ENCODE measurements at places on chromosomes 5 and 9.

DNA sequence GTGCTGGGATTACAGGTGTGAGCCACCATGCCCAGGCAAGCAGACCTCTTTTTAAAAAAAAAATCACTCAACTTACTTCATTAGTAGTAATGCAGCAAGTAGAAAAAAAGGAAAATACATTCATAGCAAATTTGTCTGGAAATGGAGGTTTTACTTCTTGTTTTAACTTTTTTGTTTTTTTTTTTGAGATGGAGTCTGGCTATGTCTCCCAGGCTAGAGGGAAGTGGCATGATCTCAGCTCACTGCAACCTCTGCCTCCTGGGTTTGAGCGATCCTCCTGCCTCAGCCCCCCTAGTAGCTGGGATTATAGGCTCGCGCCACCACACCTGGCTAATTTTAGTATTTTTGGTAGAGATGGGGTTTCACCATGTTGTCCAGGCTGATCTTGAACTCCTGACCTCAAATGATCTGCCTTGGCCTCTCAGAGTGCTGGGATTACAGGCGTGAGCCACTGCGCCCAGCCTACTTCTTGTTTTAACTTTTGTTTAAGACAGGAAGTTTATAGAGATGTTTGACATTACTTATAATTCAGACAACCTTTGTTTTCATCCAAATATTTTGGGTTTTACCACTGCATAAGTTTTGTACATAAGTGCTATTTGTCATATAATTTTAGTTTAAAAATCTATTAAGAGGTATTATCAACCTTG lies 26.5 kb downstream of the UBE2R2 start:
- DNase-seq, result no peak

DNA sequence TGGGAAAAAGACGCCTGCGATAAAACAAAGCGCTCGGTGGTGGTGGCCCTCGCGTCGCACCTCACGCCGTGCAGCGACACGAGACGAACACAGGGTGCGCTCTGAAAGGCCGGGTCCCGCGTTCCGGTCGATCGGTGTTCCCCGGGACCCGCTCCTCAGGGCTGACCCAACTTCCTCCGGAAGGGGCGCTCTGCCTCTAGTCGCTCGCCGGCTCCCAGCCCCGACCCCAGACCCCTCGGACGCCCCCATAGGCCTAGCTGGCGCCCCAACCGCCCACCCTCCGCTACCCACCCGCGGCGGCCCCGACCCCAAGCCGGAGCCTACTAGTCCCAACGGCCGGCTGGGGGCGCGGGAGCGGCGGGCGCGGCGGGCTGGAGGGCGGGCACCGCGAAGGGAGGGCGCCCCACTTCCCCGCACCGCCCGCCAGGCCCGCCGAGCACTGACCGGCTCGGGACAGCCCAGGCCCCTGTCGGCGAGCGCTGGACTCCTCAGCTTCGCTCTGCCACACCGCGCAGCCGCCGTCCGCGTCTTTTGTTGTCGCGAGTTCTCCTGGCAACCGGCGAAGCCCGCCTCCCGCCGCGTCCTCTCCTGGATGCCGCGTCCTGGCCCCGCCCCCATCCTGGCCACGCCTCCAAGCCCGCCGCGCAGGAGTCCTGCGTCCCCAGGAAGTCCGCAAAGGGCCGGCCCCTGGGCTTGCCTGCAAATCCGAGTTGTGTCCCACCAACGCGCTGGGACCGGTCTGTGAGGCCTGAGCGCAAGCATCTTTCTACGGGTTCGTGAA lies at the start of gene KIF27:
KIF27 (minus strand) TSS at position 506 of the 781 bp plus-strand sequence. CDS start 5,841 bp downstream, outside the sequence.
- DNase-seq, result peak; percentile 90

DNA sequence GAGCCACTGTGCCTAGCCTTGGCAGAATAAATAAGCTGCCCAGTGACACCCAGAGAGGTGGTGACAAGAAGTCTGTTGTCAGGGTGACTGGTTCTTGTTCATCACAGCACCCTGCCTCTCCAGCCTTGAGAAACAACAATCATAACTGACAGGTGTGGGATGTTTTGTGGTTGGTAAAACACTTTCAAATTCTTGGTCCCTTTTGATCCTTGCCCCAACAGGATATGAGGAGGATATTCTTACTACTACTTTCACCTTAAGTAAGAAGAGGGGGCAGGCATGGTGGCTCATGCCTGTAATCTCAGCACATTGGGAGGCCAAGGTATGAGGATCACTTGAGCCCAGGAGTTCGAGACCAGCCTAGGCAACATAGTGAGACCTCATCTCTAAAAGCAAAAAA lies 14.2 kb upstream of the FRRS1L start:
- peak; percentile 8 for DNase-seq

DNA sequence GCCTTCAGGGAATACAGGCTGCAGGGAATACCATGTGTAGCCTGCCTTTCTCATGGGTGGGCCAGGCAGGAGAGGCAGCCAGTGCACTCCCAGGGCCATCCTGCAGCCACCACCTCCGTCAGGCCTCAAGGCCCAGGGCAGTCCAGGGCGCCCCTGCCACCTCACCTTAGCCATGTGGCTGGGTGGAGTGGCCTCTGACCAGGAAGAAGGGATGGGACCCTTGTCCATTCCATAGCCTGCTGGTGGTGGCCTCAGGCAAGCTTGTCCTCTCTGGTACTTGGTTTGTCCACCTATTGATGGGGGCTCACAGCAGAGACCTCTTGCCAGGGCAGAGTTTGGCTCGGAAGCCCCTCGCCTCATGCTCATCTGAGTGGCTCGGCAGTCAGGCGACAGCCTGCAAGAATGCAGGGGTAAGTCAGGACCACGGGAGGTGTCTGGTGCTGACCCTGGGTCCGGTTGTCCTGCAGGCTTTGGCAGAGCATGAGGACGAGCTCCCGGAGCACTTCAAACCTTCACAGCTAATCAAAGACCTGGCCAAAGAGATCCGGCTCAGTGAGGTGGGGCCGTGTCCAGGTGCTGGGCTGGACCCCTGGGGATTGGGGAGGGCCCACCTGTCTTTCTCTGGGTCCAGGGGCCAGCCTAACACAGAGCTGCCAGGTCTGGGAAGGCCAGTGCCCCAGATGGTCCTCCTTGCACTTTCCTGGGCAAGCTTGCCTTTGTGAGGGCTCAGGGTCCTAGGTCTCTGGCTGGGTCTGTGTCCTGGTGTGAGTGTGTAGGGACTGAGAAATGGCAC lies 82.9 kb downstream of the PHF2 start:
- DNase-seq, result no peak

DNA sequence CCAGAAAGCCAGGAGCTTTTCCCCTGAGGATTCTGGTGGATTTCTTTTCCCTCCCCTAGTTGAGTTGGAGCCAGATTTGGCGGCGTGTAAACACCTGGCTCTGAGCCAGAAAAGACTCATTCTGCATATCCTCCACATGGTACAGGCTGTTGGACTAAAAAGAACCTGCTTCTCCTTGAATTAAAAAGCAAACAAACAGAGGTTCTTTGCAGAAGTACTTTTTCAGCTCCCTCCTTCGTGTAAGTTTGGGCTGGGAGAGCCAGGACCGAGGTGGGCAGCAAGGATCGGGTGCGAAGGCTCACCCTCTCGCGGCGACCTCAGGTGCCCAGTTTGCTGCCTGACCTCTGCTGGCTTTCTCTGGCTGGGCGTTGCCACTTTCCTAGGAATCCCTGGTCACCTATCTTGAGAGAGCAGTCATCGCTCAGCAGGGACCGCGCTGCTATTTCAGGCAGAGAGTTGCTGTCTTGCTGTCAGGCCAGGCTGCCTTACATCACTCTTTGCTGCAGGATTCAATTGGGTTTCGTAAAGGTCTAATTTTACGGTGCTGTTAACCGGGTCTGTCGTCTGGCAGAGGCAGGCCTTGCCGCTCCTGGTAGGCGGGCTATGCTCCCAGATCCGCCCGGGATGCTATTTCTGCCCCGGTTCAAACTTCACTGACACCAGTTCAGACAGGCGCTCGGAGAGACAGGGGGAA lies 3.2 kb downstream of the PAPPA start:
- DNase-seq, result no peak

GRCh38 chr5:135571066-135571609 lies 7.7 kb downstream of the CXCL14 start:
- no peak for DNase-seq

DNA sequence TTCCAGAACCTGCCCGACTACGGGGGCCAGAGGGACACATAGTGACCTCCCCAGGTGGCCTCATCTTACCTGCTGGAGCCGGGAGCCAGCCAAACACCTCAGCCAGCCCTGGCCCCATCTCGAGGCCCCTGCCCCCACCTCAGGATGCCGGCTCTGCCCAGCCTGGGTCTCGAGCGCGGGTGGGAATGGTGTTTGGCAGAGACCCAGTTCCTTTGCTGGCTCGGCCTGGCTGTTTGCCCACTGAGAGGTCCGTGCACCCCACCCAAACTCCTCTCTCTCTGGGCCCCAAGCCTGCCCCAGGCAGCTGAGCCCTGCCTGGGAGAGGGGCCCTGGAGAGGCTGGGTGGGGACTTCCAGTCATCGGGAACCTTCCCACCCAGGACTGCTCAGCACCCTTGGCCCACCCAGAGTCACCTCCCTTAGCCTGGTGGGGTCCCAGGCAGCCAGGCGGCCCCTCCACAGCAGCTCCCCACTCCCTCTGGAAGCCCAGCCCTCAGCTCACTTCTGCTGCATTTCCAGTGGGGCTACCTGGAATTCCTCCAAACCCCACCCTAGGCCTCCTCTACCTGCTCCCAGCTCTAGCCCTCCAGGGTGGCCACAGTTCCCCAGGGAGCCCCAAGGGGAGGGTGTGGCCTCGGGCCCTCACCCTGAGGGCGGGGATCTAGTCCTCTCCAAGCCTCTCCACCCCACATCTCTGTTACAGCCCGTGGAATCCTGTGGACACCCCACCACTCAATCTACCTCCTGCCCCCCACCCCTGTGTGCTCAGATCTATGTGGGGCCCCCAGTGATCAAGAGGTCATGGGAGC lies 42.4 kb upstream of the UBAC1 start:
- no peak for DNase-seq

- DNase-seq, result no peak
These were observed 340.6 kb downstream of the MTRR start for GRCh38 chr5:8209500-8209899.

- DNase-seq, result no peak
These were observed 55.1 kb downstream of the LOX start for GRCh38 chr5:122022966-122023365.

GRCh38 chr5:157222506-157223230 lies 42.0 kb downstream of the ITK start:
- peak; percentile 49 for DNase-seq

GRCh38 chr5:1901061-1901460 lies 18.3 kb upstream of the IRX4 start:
- no peak for DNase-seq

GRCh38 chr5:72096602-72097188 lies 10.6 kb upstream of the MAP1B start:
- DNase-seq, result no peak

- no peak for DNase-seq
These were observed 694.5 kb downstream of the CDH9 start for GRCh38 chr5:26343801-26344325.

DNA sequence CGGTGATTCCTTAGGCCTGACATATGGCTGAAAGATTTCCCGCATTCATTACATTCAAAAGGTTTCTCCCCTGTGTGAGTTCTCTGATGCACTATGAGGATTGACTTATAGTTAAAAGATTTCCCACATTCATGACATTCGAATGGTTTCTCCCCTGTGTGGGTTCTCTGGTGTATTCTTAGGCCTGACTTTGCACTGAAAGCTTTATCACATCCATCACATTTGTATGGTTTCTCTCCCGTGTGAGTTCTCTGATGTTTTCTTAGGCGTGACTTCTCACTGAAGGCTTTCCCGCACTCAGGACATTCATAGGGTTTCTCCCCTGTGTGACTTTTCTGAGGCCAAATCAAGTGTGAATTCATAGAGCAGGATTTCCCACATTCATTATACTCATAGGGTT lies 35.8 kb downstream of the ZNF782 start:
- no peak for DNase-seq

DNA sequence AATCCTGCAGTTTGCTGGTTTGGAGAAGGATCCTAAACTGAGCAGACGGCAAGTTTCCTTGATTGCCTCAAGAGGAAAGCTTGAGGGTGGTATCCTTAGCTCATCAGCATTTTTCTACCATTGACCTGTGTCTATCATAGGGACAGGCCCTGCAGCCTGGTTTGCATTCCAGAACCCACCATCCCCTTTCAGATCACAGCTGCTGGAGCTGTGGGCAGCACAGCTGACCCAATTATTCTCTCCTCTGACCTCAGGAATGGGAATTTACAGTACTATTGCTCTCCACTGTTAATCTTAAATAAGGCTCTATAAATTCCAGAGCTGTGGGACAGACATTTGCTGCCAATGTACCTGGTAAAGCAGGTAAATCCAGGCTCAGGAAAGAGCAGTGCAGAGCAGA lies 163.0 kb downstream of the SPOCK1 start:
- no peak for DNase-seq

DNA sequence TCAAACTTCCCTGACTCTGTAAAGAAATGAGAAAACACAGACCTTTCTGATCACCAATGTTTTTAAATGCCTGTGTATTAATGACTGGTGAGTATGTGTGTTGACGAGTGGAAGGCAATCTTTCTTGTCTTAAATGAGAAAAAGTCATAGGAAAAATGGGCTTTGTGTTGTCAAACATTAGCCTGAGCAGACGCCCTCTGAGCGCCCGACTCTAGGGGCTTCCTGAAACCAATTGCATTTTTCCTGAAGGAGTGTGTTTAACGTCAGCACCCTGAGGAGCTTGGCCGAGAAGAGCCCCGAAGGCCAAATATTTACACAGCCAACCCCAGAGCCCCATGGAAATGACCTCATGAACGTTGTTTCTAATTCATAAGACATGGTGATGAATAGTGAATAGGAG lies 154.3 kb downstream of the PHF2 start:
- DNase-seq, result no peak

GRCh38 chr5:55578771-55579170 lies 44.0 kb upstream of the PLPP1 start:
- no peak for DNase-seq

DNA sequence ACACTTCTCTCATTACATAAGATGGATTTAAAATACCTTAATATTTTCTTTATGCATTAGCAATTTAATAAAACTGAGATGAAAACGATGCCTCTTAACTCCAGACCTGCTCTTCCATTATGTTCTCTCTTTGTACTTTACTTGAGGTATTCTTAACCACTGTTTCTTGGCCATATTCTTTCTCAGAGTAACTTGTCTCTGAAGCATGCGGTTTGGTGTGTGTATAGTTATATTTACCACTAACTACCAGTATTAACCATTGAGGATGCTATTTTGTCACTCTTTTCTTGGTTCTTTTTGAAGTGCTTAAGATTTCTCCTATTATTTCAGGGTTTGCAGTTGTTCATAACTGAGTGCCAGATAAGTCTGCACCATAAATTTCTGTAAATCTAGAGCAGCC lies 17.9 kb downstream of the TMEM167A start:
- no peak for DNase-seq
